Activated T-helper 1 cell treated with anti-CD3 and anti-CD28 coated beads, Interleukin-2, amount 50 U/mL, for 16 hours (primary cell): ENCODE measurements at places on chromosomes 3 and 15.
A peak's percentile ranks its signal among the peaks of the same experiment; 100 is the strongest.

DNA sequence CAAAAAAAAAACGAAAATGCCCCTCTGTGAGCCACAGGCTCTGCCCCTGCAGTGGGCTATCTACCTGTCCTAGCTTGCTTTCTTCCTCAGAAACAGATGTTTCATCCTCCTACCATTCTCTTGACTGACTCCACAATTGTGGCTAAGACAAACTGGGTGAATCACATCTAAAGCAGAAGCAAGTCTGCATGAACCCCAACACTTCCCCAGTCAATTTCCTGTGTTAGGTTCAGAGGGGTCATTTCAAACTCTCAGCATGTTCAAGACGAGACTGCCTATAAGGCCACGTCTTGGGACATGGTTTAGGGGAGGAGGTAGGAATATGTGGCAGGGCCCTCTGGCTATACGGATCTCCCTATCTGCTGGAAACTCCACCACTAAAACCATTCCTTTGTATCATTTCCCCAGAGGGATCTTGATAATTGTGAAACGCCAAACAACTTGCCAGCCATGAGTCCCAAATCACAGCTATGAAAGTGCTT lies 28.6 kb upstream of the ANKDD1A start:
- DNase-seq = no peak

- DNase-seq = no peak
Observed at GRCh38 chr15:63043335-63044076, 959 bp downstream of the TPM1 start.

GRCh38 chr3:185648396-185648795 lies 62.3 kb downstream of the SENP2 start:
- DNase-seq = no peak

DNA sequence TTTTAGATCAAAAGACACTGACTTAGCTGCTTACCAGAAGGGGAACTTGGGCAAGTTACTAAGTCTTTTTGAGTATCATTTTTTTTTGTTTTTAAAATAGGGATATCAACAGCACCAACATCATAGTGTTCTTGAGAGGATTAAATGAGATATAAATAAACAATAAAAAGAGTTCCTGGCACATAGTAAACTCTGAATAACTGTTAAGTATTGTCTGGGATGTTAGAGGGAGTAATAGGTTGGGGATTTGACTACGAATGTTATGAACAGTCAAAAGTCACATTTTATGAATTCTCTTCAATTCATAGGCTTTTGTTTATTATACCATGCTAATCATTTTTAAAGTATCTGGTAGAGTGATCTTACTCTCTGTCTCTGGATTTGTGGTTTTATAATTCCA lies 37.8 kb upstream of the FAH start:
- no peak for DNase-seq

DNA sequence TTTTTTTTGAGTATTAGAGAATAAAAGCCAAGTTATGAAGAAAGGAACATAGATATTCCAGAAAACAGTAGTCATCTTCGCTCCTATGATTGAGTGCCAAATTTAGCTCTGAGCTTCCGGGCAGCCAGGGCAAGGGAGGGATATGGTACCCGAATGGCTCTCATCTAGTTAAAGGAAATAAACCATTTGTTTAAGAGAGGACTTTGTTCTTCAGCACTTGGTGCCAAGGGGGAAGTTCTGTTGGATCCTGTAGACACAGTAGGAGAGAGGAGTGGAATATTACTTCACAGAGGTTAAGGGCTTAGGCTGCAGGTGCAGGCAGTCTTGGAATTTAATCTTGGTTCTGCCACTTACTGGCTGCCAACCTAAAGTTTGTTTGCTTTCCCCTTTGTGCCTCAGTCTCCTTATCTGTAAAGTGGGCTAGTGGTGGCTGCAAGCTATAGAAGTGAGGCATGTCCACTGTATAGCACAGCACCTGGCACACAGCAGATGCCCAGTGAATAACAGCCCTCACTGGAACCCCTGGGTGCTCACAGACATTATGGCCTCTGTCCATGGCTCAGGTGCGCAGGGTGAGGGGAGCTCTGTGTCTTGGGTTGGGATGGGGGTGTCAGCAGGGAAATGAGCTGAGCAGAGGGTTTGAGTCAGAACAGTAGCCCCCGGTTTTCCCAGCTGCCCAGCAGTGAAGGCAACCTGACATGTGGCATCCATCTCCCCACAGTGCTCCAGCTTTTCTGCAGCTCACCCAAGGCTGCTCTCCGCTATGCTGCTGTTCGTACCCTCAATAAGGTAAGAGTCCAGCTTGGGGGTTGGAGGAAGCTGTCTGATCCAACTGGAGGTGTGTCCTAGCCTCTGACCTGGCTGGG lies 10.4 kb downstream of the COPG1 start:
- no peak for DNase-seq

GRCh38 chr15:60423537-60423936 lies 25.8 kb upstream of the ANXA2 start:
- no peak for DNase-seq

DNA sequence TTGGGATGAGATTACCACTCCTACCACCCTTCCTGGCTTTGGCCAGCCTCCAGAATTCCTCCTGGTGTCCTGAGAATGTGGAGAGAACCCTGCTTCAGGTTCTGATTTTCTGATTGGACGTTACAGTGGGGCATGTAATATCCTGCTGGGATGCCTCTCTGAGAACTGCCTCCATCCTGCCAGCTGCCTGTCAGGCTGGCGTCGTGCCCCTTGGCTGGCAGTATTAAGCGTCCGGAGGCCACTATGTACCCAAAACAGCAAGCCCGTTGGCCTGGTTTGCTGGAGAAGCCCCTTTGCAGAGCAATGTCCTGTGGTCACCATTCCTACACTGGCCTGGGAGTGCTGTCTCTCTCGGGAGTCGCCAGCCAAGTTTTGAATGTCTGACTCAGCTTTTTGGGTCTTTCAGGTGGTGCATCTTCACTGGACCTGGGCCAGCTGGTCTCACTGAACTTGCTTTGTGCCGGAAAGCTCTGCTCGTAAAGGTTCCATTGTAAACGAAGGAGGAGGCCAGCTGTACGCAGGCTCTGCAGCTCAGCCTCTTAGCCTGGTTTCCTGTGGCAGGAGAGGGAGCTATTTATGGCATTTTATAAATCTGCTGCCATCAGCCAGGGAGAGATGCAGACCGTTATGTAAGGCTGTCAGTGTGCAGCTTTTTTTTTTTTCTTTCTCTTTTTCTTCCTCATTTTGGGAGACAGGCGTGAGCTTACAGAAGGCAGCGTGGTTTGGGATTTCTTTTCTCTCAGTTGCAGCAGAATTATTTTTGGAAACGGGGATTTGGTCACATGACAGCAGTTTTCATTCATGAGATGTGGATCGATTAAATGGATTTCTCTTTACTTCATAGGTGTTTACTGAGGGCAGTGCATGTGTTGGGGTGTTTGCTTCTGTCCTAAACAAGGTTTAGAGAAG lies 19.0 kb upstream of the TRAK1 start:
- no peak for DNase-seq

DNA sequence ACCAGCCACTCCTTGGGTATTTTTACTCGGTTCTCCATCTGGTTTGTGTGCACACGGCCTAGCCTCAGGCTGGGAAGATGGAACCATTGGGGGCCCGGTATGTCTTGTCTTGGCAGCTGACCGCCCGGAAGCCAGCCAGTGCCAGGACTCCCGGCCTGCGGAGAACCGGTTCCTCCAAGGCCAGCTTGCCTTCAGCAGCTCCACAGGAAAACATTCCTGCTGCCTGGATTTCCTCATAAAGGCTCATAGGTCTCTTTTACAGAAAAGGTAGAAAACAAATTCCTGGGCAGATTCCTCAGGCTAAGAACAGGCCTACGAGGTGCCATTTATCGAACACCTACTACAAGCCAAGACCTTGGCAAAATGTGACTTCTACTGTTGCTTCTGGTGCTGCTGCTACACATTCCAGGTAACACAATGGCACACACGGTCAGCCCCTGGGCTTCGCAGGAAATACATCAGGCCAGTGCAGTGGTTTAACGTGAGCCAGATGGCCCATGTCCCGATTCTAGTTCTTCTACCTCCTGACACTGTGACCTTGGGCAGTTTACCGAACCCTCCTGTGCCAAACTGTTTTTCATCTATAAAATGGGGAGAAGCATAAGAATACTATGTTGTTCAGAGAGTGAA lies 141.8 kb downstream of the OPA1 start:
- no peak for DNase-seq

GRCh38 chr3:57582474-57583168 lies 14.5 kb downstream of the ARF4 start:
- DNase-seq = no peak

GRCh38 chr15:79640206-79640605 lies 208.1 kb downstream of the MINAR1 start:
- no peak for DNase-seq

GRCh38 chr3:12947504-12948369 lies 106.4 kb upstream of the RPL32 start:
- no peak for DNase-seq

DNA sequence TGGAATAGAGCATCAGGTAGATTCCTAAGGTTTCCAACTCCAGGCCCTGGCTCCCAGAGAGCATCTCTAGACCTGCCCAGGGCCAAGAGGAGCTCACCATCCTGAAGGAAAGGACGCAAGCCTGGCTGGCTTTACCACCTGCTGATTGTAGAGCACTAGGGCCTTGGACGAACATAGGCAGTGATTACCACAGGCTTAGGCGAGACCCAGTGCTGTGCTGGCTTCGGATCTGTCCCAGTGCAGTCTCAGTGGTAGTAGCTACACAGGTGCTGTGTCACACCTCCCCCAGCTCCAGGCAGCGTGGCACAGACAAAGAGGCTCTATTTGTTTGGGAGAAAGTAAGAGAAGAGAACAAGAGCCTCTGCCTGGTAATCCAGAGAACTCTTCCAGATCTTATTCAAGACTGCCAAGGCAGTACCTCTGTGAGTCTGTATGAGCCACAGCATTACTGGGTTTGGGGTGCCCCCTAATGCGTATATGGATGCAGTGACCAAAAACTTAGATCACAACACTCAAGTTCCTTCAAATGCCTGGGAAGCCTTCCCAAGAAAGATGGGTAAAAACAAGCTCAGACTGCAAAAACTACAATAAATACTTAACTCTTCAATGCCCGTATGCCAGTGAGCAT lies 25.4 kb downstream of the ISG20 start:
- no peak for DNase-seq

DNA sequence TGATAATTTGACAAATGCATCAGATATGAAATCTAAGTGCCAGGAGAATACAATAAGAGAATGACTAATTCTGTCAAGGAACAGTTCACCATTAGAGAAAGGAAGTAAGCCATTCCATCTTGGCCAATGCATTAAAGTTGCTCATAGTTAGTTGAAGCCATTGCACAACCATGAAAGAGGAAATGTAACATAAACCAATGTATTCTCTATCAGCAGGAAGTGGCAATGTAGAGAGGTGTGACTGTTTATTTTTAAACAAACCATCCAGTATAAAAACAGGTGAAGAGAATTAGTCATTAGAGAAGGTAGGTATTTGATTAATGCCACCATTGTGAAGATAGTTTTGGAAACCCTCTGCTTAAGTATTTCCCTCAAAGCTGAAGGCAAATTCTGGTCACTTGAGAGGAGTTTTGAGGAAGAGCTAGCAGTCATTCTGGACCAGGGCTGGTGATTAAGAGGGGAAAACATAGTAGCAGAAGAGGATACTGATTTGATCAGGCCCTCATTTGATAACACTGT lies 10.7 kb upstream of the ANXA2 start:
- DNase-seq = no peak

- DNase-seq = no peak
Observed at GRCh38 chr15:98727115-98728040, 79.0 kb downstream of the IGF1R start.

DNA sequence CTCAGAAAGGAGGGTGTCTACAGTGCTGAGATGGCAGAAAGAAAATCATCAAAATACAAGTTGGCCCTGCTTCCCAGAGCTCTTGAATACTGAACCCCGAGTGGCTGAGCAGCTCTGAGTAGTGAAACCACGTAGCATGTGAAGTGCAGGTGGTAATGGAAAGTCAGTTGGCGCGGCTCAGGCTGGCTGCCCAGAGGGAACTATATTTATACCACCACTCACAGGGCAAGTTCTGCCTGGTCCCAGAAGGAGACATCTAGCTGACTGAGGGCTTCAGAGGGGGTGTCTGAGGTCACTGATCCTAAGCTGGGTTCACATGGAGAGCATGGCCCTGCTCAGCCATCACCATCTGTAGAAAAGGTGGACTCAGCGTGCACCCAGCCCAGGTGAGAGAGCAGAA lies 129.6 kb upstream of the AGBL1 start:
- DNase-seq = no peak

- no peak for DNase-seq
Observed at GRCh38 chr3:187873843-187874242, 128.6 kb upstream of the BCL6 start.

- no peak for DNase-seq
Observed at GRCh38 chr15:58506064-58506490, 74.3 kb downstream of the LIPC start.

- DNase-seq = no peak
Observed at GRCh38 chr15:39719109-39719508, 63.5 kb downstream of the FSIP1 start.

- no peak for DNase-seq
Observed at GRCh38 chr15:49855917-49856637, 235.2 kb downstream of the DTWD1 start.

- DNase-seq = no peak
Observed at GRCh38 chr15:72982714-72983113, 69.5 kb upstream of the NEO1 start.

DNA sequence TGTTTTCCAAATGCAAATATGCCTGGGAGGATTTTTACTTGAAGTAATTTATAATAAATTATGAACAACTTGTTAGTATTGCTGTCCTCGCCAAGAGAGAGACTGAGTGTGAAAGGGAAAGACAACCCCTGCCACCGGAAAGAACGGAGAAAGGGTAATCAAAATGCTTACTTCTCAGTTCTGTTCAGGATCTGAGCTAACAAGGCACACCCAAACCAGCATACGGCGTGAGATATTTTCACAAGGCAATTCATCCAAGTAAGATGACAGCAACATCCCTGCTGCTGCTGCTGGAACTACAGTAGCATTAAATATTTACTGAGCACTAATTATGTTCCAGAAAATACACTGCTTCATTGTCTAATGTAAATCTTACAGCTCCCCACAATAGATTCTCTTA lies 96.1 kb downstream of the KBTBD8 start:
- DNase-seq = no peak

GRCh38 chr3:177196456-177197040 lies 734 bp downstream of the TBL1XR1 start:
- peak; percentile 27 for DNase-seq

DNA sequence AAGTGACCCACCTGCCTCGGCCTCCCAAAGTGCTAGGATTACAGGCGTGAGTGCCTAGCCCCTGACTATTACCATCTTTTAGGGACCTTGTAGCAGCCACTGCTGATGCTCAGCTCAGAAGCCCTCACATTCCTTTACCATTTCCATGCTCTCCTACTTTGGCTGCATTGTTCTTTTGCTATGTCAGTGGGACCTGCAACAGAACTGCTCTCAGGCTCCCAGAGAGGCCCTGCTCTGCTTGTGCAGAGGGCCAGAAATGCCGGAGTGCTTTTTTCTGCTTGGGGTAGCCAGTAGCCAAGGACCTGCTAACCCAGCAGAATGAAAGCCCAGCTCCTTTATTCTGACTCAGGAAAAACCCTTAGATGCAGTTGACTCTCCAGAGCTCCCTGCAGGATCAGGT lies 18.3 kb upstream of the PROK2 start:
- no peak for DNase-seq

GRCh38 chr15:60972301-60972700 lies 256.8 kb downstream of the RORA start:
- DNase-seq = no peak

GRCh38 chr15:57322602-57323250 lies 53.6 kb upstream of the CGNL1 start:
- DNase-seq = no peak
